ENCODE measurements at places on chromosomes 11 and 22. TPM values are rescaled to one million over a fixed set of nuclear protein-coding genes. Genes with fewer than 3 reads are reported as not detected.

Gene OR52A1
- not detected for total RNA-seq

Gene TUB
- 1.4 TPM for total RNA-seq

Gene RASD2
- not detected for total RNA-seq

- no peak for DNase-seq
These were observed 22.9 kb upstream of the ROBO3 start for GRCh38 chr11:124842305-124842704.

DNA sequence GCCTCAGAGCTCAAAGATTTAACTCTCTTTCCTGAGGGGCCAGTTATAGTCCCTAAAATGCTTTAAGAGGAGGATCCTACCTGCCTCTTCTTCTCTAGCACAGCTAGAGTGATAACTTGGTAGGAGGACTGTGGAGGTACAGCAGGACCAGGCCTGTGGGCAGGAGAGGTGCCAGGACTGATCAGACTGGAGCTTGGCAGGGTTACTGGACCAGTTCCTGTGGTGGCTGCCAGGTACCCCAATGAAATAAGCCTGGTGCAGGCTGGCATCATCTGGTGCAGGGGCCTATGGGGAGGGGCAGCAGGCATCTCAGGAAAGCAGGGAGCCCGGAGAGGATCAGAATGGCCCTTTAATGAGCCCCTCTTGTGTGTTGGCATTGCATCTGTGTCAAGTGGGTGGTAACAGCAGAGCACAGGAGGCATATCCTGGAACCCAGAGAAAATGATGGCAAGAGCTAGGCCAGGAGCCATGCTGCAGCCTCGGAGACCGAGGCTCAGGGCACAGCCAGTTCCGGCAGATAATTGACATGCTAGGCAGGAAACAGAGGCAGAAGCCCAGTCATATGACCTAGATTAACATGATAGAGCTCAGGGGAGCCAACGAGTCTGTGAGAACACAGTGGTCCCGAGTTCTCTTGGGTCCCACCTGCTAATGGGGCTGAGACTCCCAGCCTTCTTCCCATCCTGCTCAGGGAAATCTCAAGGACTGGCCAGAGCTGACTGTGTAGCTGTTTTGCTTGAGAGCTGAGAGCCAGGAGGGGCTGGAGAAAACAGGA, 187.5 kb upstream of the ZBED5 start:
- no peak for DNase-seq

GRCh38 chr11:62678433-62678769, 472 bp downstream of the UBXN1 start:
- no peak for DNase-seq

GRCh38 chr11:118343981-118344515, at the start of gene CD3G:
CD3G (plus strand) TSS chr11:118344344; CDS start chr11:118344424, 80 bp downstream.
- DNase-seq = no peak

DNA sequence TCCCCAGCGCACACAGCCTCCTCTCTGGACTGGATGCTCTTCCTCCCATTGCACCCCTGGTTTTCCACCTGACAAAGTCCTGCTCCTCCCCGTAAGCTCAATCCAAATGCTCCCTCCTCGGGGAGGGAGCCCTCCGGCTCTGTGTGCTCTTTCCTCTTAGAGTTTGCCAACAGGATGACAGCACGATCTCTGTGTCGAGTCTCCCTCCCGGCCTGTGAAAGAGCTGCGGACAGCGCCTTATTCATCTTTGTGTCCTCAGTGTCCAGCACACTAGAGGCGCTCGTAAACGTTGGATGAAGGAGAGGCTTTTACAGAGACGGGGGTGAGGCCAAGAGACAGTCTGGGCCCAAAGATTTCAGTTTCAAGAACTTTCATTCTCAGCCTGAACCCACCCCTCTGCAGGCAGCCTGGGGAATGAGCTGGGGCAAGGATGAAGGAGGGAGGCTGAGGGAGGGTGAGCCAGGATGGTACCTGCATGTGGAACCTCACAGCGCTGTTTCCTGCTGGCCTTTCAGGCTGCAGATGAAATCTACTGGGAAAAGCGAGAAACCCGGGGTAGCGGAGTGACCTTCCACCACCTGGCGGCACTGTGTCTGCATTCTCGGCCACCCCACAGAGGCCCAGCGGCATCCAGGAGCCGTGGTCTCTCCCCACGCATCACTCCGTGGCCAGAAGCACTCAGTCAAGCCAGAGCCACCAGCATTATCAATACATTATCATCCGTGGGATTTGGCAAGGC, 8.5 kb upstream of the TMPRSS4 start:
- no peak for DNase-seq

- DNase-seq = no peak
These were observed 73.0 kb downstream of the RAB30 start for GRCh38 chr11:82998697-82999096.

DNA sequence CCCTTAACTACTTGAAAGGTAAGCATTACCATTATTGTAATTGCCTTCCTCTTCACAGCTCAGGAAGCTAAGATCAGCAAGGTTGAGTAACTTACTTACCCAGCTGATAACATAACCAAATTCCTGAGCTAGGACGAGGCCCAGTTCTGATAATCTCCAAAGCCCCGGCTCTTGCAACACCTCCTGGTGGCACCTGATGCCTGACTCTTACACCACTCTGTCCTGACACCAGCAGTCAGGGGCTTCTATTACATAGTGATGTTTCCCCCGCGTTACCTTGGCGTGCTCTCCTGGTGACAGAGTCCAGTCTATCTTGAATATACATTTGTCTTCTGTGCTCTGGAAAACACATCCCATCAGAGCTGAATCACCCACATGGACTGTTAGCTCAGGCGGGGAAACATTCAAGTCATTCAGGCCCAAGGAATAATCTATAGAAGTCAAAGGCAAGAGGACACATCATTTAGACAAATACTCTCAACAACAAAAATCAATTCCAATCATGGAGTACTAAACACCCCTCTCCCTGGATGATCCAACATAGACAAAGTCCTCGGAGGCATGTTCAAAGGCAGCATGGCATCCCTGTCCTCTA, 12.6 kb downstream of the JAML start:
- DNase-seq = no peak

- DNase-seq = no peak
These were observed 140.5 kb downstream of the CTTN start for GRCh38 chr11:70538641-70539359.

DNA sequence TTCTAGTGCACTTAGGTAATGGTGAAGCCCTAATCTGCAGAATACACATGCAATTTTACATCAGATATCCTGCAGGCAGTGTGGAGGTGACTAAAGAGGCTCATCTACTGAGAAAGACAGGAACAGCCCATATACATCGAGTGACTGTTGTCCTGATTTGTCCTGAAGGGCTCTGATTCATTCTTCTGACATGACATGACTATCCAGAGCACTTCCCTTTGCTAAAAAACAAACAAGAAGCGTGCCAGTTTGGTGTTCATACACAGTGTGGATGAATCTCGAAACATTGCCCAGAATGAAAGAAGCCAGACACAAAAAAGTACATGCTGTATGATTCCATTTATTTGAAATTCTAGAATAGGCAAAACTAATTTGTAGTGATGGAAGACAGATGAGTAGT, 48.0 kb upstream of the AMPD3 start:
- peak; percentile 78 for DNase-seq

- peak; percentile 61 for DNase-seq
These were observed 10.3 kb downstream of the NEAT1 start for GRCh38 chr11:65432686-65433582.

DNA sequence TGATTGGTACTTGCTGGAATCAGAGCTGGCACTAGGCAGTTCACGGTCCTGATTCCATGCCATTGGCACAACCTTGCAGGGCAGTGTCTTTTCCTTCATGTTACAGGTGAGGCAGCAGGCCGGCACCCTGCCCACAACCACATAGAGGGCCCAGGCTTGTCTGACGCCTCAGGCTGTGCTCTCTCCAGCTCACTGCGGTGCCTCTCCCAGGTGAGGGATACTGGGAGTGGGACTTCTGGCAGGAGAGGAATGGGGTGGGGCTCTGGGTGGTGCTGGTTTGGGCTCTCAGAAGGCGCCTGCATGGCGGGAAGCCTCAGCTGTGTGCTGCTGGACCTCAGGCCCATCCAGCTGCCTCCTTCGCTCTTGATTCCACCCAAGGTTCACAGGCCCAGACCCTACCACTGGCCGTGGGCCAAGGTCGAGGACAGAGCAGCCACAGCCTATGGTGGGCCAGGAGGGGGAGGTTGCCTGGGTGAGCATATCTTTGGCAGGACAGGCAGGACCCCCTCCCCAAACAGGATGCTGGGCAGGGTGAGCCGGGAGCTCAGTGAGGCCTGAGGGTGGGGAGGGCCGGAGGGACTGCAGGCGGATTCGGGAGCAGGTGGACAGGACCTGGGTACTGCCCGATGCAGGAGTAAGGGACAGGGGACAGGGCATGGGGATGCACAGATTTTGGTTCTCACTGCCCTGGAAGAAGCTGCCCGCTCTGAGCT, 7.0 kb upstream of the MPPED1 start:
- DNase-seq = no peak

DNA sequence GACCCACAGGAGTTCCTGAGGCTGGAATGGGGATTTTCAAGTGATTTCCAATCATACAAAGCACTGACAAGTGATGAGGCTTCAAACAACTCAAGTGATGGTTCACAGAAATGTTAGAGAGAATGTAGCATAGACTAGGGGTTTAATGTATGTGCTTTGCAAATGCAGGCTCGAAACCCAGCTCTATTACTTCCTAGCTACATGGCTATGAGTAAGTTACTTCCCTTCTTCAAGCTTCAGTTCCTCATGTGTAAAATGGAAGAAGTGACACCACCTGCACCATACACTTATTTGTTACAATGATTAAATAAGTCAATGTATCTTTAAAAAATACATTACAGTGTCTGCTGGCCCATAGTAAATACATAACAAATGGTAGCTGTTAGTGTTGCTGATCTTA, 139.8 kb downstream of the CCDC81 start:
- no peak for DNase-seq

GRCh38 chr11:132396318-132396717, 1025.9 kb downstream of the NTM start:
- no peak for DNase-seq

GRCh38 chr11:27394781-27395228, 31.8 kb upstream of the CCDC34 start:
- DNase-seq = no peak

DNA sequence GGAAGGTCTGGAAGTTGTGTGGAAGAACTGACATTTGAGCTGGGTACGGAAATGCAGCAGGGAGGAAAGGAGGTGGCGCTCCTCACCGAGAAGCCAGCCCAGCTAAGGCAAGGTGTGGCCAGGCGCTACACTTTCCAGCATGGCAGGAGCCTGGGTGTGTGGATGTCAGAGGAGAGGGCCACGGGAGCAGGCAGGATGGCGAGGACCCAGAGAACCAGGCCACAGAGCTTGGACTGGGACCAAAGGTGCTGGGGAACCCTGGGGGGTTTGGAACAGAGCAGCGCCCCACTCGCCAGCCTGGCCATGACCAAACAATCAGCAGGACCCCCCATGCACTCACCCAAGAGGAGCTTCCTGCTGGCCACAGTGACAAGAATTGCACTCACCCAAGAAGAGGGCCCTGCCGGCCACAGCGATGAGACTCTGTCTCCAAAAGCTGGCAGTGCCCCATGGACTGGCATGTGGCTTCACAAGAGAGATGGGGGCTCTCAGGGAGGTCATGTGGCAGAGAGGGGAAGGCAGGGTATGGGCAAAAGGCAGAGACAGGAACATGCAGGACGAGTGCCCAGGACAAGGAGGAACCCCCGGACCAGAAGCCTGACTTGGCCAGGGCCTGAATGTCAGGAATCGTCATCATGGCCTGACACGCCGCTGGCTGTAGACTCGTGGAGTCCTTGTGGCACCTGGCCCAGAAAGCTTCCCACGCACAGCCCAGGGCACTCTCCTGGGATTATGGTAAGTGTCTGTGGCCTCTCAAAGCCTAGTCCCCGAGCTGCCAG, 45.4 kb downstream of the IGF2 start:
- DNase-seq = no peak

- DNase-seq = no peak
These were observed 2.1 kb downstream of the SOX10 start for GRCh38 chr22:37982151-37982785.

DNA sequence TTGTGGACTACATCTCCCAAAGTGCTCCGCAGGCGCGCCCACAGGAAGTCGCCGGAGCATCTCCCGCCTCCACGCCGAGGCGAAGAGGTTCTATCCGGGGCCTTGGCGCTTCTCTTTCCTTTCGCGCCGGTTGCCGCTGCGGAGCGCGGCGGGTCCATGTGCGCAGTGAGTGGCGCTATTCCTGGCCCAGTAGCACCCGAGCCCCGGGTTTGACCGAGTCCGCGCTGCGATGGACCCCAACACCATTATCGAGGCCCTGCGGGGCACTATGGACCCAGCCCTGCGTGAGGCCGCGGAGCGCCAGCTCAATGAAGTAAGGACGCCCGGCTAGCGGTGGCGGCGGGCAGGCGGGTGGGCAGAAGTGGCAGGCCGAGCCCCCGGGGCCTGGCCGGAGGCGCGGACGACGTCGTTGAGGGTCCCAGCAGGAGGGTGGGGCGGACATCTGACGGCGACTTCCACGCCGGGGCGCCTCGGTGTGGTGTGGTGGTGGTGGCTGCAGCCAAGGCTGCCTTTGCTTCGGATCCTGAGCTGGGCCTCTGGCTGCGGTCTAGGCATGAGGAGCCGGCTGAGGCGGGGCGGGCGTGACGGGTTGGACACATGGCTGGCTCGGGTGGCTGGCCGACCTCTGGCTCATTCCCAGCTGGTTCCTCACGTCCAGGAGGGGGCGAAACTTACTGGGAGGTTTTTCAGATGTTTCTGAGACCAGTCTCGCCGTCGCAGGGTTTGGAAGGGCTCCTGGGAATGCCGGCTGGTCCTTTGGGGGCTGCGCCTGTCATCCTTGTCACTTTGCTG, at the start of gene IPO7:
Gene IPO7 (plus strand): TSS at position 118 of the 792 bp plus-strand sequence. CDS start 112 bp downstream, at position 230.
- peak; percentile 76 for DNase-seq

All from dermis microvascular lymphatic vessel endothelial cell (primary cell).